ENCODE measurements at places on chromosomes 3 and 15.

- DNase-seq = no peak
Measured at GRCh38 chr3:11335056-11335608, 62.9 kb downstream of the ATG7 start.

DNA sequence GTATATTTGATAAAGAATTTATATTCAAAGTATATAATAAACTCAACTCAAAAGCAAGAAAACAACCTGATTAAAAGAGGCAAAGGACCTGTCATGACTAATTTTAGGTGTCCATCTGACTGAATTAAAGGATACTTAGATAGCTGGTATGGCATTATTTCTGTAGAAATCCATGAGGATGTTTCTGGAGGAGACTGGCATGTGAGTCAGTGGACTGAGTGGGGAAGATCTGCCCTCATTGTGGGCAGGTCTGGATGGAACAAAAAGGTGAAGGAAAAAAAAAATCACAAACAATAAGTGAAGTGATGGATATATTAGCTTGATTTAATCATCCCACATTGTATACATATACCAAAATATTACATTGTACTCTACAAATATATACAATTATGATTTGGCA lies 16.6 kb downstream of the ANKRD28 start:
- no peak for DNase-seq

- no peak for DNase-seq
Measured at GRCh38 chr15:97470417-97470816, 490.1 kb upstream of the ARRDC4 start.

DNA sequence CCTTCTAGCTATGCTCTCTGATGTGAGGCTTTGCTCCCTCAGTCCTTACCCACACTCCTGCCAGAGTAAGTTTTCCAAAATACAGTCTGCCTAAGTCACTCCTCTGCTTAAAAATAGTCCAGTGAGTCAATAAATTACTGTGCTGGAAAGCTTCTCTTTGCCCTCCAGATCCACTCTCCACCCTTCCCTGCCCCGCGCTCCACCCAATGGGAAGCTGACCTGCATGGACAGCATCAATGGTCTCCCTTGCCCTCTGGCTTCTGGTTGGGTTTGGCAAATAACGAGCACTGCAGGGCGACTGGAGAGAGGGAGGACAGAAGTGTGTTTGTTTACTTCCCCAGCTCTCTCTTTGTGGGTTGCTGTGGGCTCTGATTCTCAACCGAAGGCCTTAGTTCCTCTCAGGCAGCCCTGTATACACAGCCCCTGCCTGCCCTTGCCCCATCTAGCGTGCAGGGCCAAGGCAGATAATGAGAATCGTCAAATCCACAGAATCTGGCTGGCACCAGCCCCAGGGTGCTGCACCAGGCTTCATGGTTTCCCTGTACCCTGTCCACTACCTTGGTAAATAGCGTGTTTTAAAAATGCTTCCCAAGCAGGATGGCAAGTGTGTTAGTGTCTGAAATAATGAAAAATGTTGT lies 110.4 kb downstream of the ADAMTSL3 start:
- DNase-seq = no peak

- no peak for DNase-seq
Measured at GRCh38 chr15:98883478-98883877, 124.1 kb downstream of the PGPEP1L start.

GRCh38 chr3:175672119-175672689 lies 813.1 kb downstream of the NAALADL2 start:
- no peak for DNase-seq

GRCh38 chr3:183896610-183897009 lies 11.9 kb upstream of the PARL start:
- DNase-seq = no peak

DNA sequence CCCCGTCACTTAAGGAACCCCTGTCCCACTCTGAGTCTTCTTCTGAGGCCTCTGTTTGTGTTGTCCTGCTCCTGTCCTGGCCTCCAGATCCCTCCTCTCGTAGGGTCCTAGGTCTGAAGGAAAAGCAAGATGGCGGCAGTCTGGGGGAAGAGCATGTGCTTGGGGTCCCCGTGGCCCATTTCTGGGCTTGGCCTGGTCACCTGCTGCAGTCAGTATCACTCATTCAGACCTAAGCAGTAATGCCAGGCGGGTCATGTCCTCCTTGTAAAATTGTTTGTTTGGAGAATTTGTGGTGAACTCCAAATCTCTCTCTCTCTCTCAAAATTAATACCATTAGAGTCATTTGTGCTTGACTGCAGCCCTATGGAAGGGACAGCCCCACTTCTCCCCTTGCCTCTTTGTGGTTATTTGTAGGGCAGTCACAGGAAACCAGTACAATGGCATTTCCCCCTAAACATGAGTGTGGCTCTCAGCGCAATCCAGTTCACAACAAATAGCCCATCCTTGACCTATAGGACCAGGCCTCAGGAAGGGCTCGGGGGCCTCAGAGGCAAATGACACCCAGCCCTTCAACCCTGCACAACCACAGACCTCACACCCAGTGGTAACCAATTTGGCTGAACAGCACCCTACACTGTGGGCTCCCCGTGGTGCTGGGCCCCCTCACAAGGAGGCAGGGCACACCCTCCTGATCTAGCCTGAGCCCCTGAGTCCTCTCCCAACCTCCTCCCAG lies 173.5 kb downstream of the OR4M2 start:
- DNase-seq = no peak

DNA sequence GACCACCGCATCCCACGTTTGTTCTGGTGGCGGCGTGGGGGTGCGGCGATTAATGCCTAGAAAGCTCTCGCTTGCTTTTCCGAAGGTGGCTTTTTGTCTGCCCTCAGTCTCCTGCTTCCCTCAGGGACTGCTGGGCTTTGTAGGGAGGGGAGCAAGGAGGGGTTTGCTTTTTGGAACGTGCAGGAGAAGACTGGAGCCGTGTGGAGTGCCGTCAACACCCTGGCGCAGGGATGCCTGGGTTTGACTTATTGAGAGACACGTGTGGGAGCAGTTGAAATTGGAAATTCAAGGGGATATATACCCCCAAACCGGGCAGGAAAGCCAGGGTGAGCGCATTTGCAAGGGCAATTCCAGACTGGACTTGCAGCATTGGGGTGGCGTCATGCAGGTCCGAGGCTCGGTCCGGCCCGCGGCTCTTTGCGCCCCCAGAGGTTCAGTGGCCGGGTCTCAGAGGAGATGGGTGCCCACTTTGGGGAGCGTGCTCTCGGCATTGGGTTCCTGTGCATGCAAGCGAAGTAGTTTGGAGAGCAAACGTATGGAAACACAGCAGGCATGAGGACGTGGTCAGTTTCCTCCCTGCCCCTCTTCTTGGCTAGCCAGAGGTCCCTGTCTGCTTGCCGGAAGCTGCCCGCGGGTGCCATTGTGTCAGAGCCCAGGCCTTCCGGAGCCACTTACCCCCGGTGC lies 2.1 kb downstream of the EPHB1 start:
- DNase-seq = no peak

DNA sequence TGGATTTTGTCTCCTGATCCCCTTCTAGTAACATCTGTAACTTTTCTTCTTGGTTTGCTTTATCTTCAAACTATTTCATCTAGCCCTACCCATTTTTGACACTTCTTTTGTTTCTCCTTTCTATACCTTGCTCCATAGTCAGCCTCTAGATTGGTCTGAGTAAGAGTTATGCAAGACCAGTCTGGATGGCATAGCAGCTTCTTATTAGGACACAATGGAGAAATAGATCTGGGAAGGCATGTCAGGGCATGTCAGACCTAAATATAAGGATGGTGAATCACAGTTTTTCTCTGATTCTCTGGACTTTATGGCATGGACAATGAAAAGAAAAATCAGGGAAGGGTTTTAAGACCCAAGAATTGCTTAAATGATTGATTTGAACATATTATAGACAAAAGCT lies 452.5 kb downstream of the RAP2B start:
- DNase-seq = no peak

- no peak for DNase-seq
Measured at GRCh38 chr3:43211681-43212080, 74.7 kb upstream of the SNRK start.

Data from activated CD4-positive, alpha-beta T cell treated with anti-CD3 and anti-CD28 coated beads, Interleukin-2, amount 50 U/mL, for 1 hour (primary cell).